Left ventricle myocardium inferior (tissue), 1 donor: ENCODE measurements at places on chromosomes 16 and 17.

DNA sequence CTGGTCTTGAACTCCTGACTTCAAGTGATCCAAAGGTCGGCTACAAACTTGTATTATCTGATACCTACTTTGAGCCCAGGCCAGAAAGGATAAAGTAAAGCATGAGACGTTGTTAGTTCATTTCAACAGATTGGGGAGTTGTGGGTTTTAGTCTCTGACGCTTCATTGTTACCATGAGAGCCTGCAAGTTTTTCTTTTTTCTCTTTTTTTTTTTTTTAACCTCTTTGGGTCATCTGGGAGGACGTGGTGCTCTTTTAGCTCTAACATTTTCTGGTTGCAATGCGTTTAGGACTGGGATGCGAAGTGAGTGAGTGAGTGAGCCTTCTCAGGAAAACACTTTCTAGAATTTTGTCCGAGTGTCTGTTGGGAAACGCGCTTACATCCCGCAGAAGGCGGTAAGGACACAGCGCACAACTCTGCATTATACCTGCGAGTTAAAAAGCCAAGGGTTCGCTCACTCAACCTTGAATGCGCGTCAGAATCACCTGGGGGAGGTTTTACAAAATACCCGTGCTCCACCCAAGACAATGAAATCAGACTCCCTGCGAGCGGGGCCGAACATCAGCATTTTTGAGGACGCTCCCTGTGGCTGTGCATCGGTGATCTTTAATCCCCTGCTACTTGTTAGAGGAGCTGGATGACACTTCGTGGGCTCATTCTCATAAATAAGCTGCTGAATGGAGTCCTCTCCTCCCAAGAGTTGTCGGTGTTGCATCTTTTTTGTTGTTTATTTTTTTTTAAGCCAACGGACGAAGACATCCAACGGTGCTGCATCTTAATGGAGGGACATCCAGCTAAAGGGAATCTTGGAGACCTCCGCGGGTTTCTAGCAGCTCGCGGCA lies 629 bp upstream of the RNF135 start:
- DNase-seq = no peak

DNA sequence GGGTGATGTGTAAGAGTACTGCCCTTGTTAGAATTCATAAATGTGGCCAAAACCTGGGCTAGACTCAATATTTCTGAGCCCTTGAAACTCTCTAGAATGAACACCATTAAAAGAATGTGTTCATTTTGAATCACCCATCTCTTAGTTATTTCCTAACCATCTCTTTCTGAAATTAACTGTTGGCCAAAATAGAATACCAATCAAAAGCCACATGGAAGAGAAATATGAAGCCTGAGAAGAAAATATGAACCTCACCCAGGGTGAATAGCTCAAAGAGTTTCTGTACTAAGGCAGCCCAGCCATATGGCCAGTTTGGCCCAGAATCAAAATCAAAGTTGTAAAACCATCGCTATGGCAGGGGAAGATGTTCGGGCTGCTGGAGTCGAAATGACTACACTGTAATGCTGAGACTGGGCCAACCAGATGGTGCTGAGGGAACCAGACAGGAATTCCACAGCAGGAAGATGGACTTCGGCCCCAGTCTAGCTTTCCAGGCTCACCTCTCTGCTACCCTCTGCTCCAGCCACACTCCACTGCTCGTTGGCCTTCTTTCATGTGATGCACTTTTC lies 154.3 kb upstream of the ZFHX3 start:
- no peak for DNase-seq

DNA sequence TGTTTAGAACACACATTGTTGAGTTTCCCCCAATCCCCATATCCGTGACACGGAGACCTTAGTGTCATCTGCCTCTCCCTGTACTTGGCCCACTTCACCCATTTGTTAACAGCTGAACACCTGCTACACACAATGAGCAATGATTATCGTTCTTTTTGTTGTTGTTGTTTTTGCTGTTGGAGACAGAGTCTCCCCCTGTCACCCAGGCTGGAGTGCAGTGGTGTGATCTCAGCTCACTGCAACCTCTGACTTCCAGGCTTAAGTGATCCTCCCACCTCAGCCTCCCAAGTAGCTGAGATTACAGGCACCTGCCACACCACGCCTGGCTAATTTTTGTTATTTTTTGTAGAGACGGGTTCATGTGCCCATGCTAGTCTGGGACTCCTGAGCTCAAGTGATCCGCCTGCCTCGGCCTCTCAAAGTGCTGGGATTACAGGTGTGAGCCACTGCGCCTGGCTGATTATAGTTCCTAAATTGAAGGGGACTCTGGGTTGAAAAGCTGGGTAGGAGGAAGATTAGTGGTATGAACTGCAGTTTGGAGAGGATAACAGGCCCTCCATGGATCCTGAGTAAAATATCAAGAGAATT lies 21.6 kb downstream of the NDE1 start:
- no peak for DNase-seq

- no peak for DNase-seq
These were observed 2.2 kb downstream of the MMP28 start for GRCh38 chr17:35793257-35793656.

- DNase-seq = no peak
These were observed 524 bp downstream of the STRADA start for GRCh38 chr17:63741143-63741407.

DNA sequence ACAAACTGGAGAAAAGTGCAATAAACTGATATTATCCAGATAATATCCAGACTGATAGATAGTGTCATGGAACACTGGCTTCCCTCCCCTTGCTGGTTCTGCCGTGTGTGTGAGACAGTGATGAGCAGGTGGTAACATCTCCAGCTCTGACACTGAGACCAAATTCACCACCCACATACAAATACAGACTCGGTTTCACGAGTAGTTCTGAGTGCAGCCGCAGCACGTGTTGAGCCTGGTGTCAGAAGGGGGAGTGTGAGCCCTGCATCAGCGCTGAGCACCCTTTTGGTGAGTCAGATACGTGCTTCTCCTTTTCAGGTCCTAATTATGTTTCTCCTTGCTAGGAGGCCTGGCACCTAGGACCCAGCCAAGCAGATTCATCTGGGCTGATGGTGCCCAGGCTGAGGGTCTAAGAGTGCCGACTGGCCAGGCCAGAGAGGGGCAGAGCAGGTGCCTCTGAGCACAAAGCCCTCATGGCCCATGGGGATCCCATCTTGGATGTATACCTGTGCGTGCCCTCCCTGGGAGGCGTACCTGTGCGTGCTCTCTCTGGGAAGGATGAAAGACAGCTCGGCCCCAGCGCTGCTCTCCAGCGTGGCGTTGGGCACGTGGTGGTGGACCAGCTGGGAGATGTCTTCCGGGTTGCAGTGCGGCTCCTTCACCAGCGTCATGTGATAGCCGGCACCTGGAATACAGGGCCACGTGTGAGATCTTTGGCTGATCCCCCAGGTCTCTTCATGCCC lies 27.3 kb upstream of the RNPS1 start:
- DNase-seq = no peak

GRCh38 chr17:1376061-1376460 lies 24.0 kb downstream of the YWHAE start:
- DNase-seq = no peak

GRCh38 chr17:41766135-41766534 lies 20.4 kb downstream of the JUP start:
- DNase-seq = no peak

- no peak for DNase-seq
These were observed 534 bp downstream of the PRSS36 start for GRCh38 chr16:31149332-31149731.

- no peak for DNase-seq
These were observed 141.7 kb downstream of the SALL1 start for GRCh38 chr16:51009359-51009758.
